ENCODE measurements at places on chromosomes 7 and 10. TPM values are rescaled to one million over a fixed set of nuclear protein-coding genes. Genes with fewer than 3 reads are reported as not detected.

DNA sequence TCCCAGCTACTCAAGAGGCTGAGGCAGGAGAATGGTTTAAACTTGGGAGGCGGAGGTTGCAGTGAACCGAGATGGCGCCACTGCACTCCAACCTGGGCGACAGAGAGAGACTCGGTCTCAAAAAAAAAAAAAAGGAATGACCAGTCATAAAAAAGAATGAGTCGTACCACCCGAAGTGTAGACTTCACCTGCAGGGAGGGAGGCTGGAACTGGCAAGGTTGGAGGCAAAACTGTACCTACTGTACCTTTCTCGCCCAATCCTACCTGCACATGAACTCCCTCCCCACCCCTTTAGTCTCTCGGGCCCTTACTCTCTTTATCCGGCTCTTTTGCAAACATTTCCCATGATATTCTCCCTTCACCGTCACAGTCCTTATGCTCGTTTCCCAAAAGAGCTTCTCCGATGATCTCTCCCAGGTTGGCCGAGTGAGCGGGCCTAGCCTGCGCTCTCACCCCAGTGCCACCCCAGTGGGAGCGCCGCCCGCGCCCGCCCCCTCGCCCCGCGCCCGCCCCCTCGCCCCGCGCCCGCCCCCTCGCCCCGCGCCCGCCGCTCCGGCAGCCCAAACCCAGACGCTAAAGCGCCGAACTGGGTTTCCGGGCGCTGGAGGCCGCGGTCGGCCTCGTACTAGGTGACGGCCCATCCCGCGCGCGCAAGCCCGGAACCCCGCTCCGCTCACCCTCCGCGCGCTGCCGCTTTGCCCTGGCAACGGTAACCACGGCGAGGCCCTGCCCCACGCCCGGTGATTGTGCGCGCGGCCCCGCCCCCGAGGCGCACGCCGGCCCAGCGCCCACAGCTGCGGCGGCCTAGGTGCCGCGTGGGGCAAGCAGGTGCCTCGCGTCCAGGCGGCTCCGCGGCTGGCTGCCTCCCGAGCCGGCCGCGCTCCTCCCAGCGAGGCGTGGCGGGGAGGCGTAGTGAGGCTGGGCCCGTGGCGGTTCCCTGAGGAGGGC, at the start of gene SMKR1:
Gene SMKR1, plus strand, starts transcription at position 772 of the 948 bp plus-strand sequence. CDS start 294 bp downstream, outside the sequence.
- peaks cover 11% of the 10 kb centered on the region for H3K4me1 ChIP-seq
- H3K27ac ChIP-seq: peak within 1 kb of the TSS; percentile 0
- peaks cover 41% of the 10 kb centered on the region for H3K27me3 ChIP-seq
- peak within 1 kb of the TSS; percentile 72 for H3K4me3 ChIP-seq
- DNase-seq: peak; percentile 66

- H3K4me3 ChIP-seq: no peak overlapping the region
- no peak for DNase-seq
- no peak overlapping the region for H3K27ac ChIP-seq
- H3K36me3 ChIP-seq: no peaks in the 10 kb centered on the region
- H3K27me3 ChIP-seq: peaks cover 7% of the 10 kb centered on the region
Measured at GRCh38 chr10:59553162-59553900, 156.3 kb downstream of the SLC16A9 start.

DNA sequence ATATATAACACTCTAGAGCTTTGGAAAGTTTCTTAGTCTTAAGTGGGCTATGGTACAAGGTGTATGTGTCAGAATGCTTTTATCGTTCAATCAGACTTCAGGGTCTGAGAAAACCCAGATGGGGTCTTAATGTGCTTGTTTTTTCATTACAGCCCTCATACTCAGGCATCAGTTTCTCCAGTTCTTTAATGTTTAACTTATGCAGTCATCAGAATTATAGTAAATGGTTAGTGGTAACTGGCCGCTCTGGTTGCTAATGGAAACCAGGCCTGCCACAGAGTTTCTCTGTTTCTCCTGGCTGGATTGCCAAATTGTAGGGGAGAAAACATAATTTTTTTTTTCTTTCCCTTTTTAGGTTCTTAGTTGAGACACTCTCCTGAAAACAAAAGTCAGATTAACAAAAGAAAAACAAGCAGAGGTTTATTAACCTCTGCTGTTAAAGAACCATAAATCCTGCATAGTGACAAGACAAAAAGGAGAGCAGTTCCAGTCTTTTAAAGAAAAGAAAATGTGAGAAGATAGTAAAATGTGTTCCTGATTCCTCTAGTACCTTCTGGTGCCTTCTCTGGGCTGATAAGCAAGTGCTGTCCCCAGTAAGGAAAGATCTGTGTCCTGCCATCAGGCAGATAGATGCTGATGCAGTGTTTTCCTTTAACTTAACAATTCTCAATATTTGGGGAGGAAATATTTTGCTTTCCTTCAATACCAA, 21.5 kb upstream of the GHITM start:
- H3K36me3 ChIP-seq: no peaks in the 10 kb centered on the region
- H3K4me3 ChIP-seq: no peak overlapping the region
- peaks cover 11% of the 10 kb centered on the region for H3K27me3 ChIP-seq
- no peak for DNase-seq
- H3K4me1 ChIP-seq: peaks cover 8% of the 10 kb centered on the region

DNA sequence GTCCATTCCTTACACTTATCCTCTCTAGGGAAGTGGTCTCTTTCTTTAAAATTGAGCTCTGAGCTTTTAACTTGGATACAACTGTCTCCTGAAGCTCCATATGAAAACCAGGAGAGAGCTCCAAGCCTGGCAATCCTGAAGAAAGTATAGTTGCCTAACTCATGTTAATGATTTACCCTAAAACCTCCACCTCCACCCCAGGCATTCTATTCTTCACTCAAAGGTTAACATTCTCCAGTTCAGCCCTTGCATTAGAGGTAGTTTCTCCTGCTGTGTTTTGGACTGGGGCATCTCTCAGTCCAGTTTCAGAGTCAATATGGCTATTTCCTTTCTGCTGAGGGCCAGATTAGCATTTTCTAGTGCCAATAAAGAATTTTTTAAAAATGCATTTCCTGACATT, 195.5 kb downstream of the SLC25A13 start:
- peaks cover 59% of the 10 kb centered on the region for H3K4me1 ChIP-seq
- H3K4me3 ChIP-seq: no peak overlapping the region
- no peak for DNase-seq
- no peaks in the 10 kb centered on the region for H3K27me3 ChIP-seq
- no peak overlapping the region for H3K27ac ChIP-seq

DNA sequence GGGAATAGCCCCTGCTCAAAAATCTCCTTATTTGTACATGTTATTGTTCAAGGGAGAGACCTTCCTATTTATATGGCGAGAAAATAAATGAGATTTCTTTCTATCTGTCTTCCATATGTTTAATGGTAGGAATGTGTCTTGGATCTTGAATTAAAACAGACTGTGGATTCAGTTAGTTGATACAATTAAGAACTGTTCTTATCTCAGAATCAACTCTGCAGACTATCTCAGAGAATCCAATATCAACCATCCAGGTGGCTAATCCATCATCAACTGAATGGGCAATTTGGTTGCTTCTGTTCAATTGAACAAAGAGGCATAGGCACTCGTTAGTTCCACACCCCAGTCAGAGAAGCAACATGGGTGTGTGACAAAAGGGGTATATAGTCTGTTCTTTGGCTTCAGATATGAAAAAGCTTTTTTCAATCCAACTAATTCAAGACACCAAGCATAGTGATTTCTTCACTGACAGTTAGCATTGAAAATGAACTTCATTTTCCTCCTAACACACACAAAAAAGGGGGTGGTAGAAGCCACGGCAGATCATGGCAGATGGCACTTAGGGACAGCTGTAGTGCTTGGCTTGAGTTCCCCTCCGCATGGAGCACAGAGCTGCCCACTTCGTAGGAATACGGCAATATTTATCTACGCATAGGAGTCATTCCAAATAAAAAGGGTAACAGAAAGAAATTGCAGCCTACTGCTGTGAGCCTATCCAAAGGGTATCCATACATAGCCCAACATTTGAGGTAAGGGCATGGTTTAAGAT, 135.9 kb downstream of the KIAA1217 start:
- H3K36me3 ChIP-seq: peaks cover 2% of the 10 kb centered on the region
- peak overlapping the region; percentile 1 for H3K4me3 ChIP-seq
- no peak for DNase-seq
- H3K27me3 ChIP-seq: no peaks in the 10 kb centered on the region

GRCh38 chr10:110337906-110338305, 33.2 kb upstream of the SMNDC1 start:
- H3K4me1 ChIP-seq: peaks cover 25% of the 10 kb centered on the region
- no peak overlapping the region for H3K4me3 ChIP-seq
- peaks cover 9% of the 10 kb centered on the region for H3K27me3 ChIP-seq
- DNase-seq: no peak
- H3K36me3 ChIP-seq: no peaks in the 10 kb centered on the region
- no peak overlapping the region for H3K27ac ChIP-seq

DNA sequence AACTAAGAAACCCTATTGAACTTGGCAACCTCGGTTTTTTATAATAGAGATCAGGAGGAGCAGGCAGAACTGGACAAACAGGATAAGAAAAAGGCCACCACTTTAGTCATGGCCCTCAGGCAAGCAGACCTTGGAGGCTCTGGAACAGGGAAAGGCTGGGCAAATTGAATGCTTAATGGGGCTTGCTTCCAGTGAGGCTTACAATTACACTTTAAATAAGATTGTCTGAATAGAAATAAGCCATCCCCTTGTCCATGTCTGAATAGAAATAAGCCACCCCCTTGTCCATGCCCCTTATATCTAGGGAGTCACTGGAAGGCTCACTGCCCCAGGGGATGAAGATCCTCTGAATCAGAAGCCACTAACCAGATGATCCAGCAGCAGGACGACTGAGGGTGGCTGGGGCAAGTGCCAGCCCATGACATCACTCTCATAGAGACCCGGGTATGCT, 40.6 kb downstream of the AKR1B15 start:
- H3K36me3 ChIP-seq: peaks cover 8% of the 10 kb centered on the region
- no peak overlapping the region for H3K4me3 ChIP-seq
- H3K27ac ChIP-seq: no peak overlapping the region
- peaks cover 11% of the 10 kb centered on the region for H3K4me1 ChIP-seq
- H3K27me3 ChIP-seq: peaks cover 7% of the 10 kb centered on the region
- no peak for DNase-seq

GRCh38 chr7:107167483-107168232, 1.1 kb upstream of the HBP1 start:
- H3K36me3 ChIP-seq: no peaks in the 10 kb centered on the region
- no peak for DNase-seq
- H3K4me3 ChIP-seq: peak overlapping the region; percentile 97
- peaks cover 20% of the 10 kb centered on the region for H3K4me1 ChIP-seq
- no peaks in the 10 kb centered on the region for H3K27me3 ChIP-seq

GRCh38 chr10:98312349-98312748, 44.4 kb upstream of the LOXL4 start:
- H3K27me3 ChIP-seq: no peaks in the 10 kb centered on the region
- DNase-seq: no peak
- peaks cover 21% of the 10 kb centered on the region for H3K4me1 ChIP-seq
- H3K27ac ChIP-seq: no peak overlapping the region
- no peak overlapping the region for H3K4me3 ChIP-seq

DNA sequence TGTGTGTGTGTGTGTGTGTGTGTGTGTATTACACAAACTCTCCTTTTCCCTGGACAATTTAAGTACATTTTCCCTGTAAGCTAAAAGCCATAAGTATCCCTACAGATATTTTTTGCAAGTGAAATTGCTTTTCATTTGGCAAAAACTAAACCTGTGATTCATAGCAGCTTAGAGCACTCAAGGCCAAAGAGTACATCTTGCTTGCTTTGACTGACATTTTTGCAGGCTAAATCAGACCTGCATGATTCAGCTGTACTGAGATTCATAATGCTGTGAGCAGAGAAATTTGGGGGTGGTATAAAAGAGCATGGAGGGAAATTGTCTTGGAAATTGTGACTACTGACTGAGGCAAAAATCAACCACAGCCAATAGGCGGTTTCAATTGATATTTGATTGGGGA, 500.4 kb downstream of the GFRA1 start:
- H3K4me1 ChIP-seq: peaks cover 11% of the 10 kb centered on the region
- no peaks in the 10 kb centered on the region for H3K27me3 ChIP-seq
- no peak overlapping the region for H3K4me3 ChIP-seq
- no peak overlapping the region for H3K27ac ChIP-seq
- DNase-seq: no peak

GRCh38 chr7:34042406-34042805, 137.1 kb downstream of the BMPER start:
- no peak overlapping the region for H3K4me3 ChIP-seq
- H3K36me3 ChIP-seq: no peaks in the 10 kb centered on the region
- no peak overlapping the region for H3K27ac ChIP-seq
- no peak for DNase-seq

DNA sequence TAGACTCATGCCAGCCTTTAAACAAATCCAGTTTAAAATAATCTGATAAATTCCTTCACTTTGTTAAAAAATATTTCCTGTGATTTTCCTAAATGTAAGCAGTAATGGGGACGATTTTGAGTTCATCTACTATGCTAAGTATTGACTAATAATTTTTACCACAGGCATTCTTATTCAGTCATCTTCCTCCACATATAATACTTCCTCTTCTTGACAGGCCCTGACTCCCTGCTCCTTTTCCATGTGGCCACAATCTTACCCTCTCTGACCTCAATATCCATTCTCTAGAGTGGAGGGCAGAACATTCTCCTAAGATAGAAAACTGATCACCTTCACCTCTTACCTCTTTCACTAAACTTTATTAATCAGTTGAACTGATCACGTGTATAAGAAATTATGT, 7.8 kb downstream of the DNAJC2 start:
- H3K27ac ChIP-seq: no peak overlapping the region
- H3K4me3 ChIP-seq: no peak overlapping the region
- H3K4me1 ChIP-seq: no peaks in the 10 kb centered on the region
- no peak for DNase-seq

GRCh38 chr10:60197206-60197605, 192.5 kb downstream of the ANK3 start:
- no peak overlapping the region for H3K27ac ChIP-seq
- peaks cover 3% of the 10 kb centered on the region for H3K4me1 ChIP-seq
- no peak overlapping the region for H3K4me3 ChIP-seq
- no peaks in the 10 kb centered on the region for H3K27me3 ChIP-seq
- H3K36me3 ChIP-seq: peaks cover 64% of the 10 kb centered on the region

- H3K27me3 ChIP-seq: peaks cover 25% of the 10 kb centered on the region
- no peaks in the 10 kb centered on the region for H3K4me1 ChIP-seq
- H3K27ac ChIP-seq: no peak overlapping the region
- H3K36me3 ChIP-seq: no peaks in the 10 kb centered on the region
- H3K4me3 ChIP-seq: no peak overlapping the region
Measured at GRCh38 chr7:55235801-55236200, 129.3 kb upstream of the LANCL2 start.

GRCh38 chr10:34826857-34827766, 12.0 kb upstream of the PARD3 start:
- no peak overlapping the region for H3K27ac ChIP-seq
- H3K4me1 ChIP-seq: peaks cover 6% of the 10 kb centered on the region
- DNase-seq: no peak
- no peak overlapping the region for H3K4me3 ChIP-seq

DNA sequence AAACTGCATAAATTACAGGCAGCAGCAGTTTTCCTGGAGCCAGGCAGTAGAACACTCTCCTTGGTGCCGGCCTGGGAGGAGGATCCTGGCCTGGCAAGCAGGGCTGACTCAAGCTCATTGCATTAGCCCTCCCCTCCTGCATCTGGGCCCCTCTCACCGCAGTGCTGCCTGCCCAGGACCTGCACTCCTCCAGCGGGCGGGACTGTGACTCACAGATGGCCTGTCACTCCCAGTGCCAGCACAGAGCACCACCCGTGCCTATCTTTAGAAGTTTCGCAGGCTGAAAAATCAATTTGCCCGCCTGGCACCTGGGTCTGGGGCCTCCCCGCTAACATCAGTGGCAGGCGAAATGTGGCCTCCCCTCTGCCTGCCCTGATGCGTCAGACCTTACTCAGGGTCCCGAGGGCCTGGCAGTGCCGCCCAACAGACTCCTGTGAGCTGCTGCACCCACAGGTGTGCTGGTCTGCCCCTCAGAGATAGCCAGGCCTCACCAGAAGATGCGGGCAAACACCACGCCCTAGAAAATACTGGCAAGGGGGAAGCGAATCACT, 123.8 kb downstream of the KCNMA1 start:
- no peak for DNase-seq
- H3K27ac ChIP-seq: peak overlapping the region; percentile 96
- no peak overlapping the region for H3K4me3 ChIP-seq
- H3K27me3 ChIP-seq: no peaks in the 10 kb centered on the region
- no peaks in the 10 kb centered on the region for H3K36me3 ChIP-seq

The PHYH gene
- total RNA-seq: 12.6 TPM

The NPY gene
- not detected for total RNA-seq

Measured in mesothelial cell of epicardium (in vitro differentiated cells).